A673 (cell line): ENCODE measurements at places on chromosomes 1 and 21.

GRCh38 chr1:172172352-172172831 is 248.1 kb upstream of the C1orf105 start:
- peaks cover 19% of the 10 kb centered on the region for H3K4me1 ChIP-seq
- H3K27ac ChIP-seq: no peak overlapping the region
- no peaks in the 10 kb centered on the region for H3K27me3 ChIP-seq
- H3K4me3 ChIP-seq: no peak overlapping the region
- DNase-seq: no peak

GRCh38 chr21:26918323-26919079 is 48.4 kb downstream of the ADAMTS5 start:
- DNase-seq: no peak
- H3K36me3 ChIP-seq: no peaks in the 10 kb centered on the region
- H3K27ac ChIP-seq: no peak overlapping the region
- H3K4me3 ChIP-seq: no peak overlapping the region
- H3K4me1 ChIP-seq: no peaks in the 10 kb centered on the region

GRCh38 chr21:46557469-46557868 is 47.4 kb downstream of the S100B start:
- no peaks in the 10 kb centered on the region for H3K27me3 ChIP-seq
- no peak overlapping the region for H3K4me3 ChIP-seq
- no peak overlapping the region for H3K27ac ChIP-seq

DNA sequence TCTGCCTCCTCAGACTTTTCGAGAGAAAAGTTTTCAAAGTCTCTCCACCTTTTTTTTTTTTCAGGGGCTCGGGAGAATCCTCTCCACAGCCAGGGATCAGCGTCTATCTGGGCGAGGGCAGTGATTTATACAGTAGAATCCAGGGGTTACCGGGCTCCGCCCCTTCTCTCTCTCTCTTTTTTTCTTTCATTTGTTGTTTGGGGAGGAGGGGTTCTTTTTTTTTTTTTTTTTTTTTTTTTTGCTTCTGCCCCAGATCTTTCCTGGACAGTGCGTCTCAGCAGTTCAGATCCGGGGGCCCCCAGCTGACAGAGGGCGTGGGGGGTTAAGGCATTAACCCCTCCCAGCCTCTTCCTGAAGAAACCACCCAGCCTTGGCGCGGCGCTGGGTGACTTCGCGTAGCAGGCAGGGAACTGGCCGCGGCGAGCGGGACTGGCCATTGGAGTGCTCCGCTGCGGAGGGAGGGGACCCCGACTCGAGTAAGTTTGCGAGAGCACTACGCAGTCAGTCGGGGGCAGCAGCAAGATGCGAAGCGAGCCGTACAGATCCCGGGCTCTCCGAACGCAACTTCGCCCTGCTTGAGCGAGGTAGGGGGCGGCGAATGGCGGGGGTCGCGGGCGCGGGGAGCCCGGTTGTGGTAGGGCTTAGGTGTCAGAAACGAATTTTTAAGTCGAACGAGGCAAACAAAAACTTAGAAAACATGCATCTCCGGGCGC is at the start of gene S1PR1:
S1PR1 (plus strand) TSS at position 504 of the 713 bp plus-strand sequence. CDS start 1,966 bp downstream, outside the sequence.
- peak; percentile 29 for DNase-seq
- no peaks in the 10 kb centered on the region for H3K27me3 ChIP-seq
- H3K4me3 ChIP-seq: peak within 1 kb of the TSS; percentile 54
- no peak within 1 kb of the TSS for H3K27ac ChIP-seq
- no peaks in the 10 kb centered on the region for H3K36me3 ChIP-seq

- DNase-seq: no peak
- no peak overlapping the region for H3K27ac ChIP-seq
- H3K4me1 ChIP-seq: no peaks in the 10 kb centered on the region
- H3K4me3 ChIP-seq: no peak overlapping the region
- H3K27me3 ChIP-seq: peaks cover 100% of the 10 kb centered on the region
Measured at GRCh38 chr1:214017191-214017982, 29.6 kb downstream of the PROX1 start.

DNA sequence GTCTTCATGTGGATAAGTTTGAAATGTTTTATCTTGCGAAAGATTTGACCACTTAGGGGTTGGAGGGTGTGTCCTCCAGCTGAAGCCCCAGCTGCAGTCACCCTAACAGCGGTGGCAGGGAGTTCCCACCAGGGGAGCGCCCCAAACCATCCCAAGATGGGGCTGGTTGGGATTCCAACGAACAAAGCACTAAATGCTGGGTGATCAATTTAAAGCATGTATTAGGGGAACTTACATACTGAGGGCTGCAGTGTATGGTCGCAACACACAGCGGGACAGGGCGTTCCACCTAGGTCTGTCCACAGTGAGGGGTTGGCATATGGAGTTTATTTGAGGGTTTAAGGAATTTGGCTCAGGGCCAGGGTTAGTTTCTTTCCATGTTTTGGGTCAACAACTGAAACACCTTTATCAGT is 26.3 kb downstream of the SLC37A1 start:
- H3K4me1 ChIP-seq: peaks cover 13% of the 10 kb centered on the region
- no peak overlapping the region for H3K27ac ChIP-seq
- no peaks in the 10 kb centered on the region for H3K27me3 ChIP-seq
- H3K4me3 ChIP-seq: no peak overlapping the region

DNA sequence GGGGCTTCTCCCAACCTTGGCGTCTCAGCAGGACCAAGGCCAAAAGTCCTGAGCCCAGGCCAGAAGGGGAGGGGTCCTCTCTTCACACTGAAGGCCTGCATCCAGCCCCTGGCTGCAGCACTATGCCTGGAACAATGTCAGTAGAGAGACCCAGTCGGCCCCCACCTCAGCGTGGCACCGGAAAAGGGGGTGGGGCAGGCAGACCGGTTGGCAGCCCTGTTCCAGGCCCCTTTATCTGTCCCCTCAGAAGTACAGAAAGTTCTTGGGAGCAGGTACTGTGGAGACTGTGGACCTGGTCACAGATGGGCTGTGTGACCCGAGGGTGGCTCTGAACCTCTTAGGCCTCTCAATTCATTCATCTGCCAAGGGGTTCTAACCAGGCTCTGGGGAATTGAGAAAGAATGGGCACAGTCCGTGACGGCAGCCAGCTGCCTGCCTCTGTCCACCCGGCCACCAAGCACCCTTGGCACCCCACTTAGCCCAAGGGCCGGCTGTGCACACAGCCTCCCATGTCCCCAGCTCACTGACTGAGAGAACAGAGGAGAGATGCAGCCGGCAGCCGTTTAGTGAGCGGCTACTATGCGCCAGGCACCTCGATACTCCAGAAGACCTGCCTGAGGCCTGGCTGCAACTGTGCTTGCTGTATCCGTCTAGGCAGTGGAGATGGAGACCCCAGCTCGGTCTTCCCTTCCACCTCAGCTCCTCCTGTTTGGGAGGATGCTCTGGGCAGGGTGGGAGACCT is 23.9 kb downstream of the RUNX3 start:
- no peaks in the 10 kb centered on the region for H3K4me1 ChIP-seq
- no peaks in the 10 kb centered on the region for H3K36me3 ChIP-seq
- H3K27ac ChIP-seq: no peak overlapping the region
- DNase-seq: no peak

DNA sequence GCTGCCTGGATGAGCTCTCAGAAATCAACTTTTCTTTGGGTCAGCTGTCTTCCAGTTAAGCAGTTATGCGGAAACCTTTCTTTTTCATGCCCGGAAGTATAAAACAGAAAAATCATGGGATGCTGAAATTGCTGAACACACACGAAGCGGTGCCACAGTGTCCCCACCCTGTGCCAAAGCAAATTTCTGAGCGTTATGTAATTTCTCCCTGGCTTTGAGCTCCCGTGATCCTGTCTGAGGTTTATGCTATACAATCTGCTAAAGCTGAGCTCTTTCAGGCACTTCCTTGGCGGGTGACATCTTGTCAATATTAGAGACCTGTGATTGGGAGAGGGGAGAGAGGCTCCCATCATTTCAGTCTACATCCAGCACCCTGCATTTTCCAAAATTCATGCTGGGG is 201.7 kb downstream of the ROR1 start:
- H3K27ac ChIP-seq: no peak overlapping the region
- no peaks in the 10 kb centered on the region for H3K27me3 ChIP-seq
- no peak overlapping the region for H3K4me3 ChIP-seq
- no peaks in the 10 kb centered on the region for H3K4me1 ChIP-seq
- no peak for DNase-seq
- no peaks in the 10 kb centered on the region for H3K36me3 ChIP-seq

DNA sequence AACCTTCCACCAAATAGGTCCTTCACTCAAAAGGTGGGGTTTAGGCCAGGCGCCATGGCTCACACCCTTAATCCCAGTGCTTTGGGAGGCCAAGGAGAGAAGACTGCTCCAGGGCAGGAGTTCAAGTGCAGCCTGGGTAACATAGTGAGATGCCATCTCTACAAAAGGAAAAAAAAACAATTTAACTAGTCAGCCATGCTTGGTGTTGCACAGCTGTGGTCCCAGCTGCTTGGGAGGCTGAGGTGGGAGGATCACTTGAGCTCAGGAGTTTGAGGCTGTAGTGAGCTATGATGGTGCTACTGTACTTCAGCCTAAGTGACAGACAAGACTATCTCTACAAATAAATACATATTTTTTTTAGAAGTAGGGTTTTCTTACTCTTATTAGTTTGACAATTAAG is 617.5 kb downstream of the KIF26B start:
- H3K4me3 ChIP-seq: no peak overlapping the region
- no peak for DNase-seq
- no peak overlapping the region for H3K27ac ChIP-seq
- no peaks in the 10 kb centered on the region for H3K36me3 ChIP-seq

- H3K4me1 ChIP-seq: peaks cover 8% of the 10 kb centered on the region
- no peak overlapping the region for H3K27ac ChIP-seq
- H3K27me3 ChIP-seq: no peaks in the 10 kb centered on the region
- DNase-seq: no peak
- no peak overlapping the region for H3K4me3 ChIP-seq
Measured at GRCh38 chr1:21510885-21511578, 1.8 kb downstream of the ALPL start.

DNA sequence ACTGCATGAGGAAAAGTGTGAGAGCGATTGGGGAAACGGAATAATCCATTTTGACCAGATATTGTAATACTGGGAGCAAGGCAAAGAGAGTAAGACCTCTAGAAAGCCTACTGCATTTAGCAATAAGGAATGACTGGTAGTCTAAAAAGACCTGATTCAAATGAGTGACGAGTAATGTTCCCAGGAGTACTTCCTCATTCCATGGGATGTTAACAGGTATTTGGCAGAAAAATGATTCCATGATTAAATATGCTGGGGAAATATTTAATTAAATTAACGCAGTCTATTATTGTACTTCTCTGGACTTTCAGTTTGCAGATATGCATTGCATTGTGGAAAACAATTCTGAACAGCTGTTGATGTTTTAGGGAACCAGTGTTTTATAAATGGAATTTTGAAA is 105.5 kb downstream of the RPE65 start:
- no peak overlapping the region for H3K27ac ChIP-seq
- no peaks in the 10 kb centered on the region for H3K36me3 ChIP-seq
- H3K4me1 ChIP-seq: no peaks in the 10 kb centered on the region
- H3K27me3 ChIP-seq: no peaks in the 10 kb centered on the region

GRCh38 chr1:205576805-205577761 is 54.7 kb downstream of the ELK4 start:
- H3K27me3 ChIP-seq: peaks cover 57% of the 10 kb centered on the region
- no peak overlapping the region for H3K27ac ChIP-seq
- no peak for DNase-seq

GRCh38 chr1:232209357-232209756 is 420.6 kb downstream of the SIPA1L2 start:
- no peak overlapping the region for H3K4me3 ChIP-seq
- no peaks in the 10 kb centered on the region for H3K27me3 ChIP-seq
- no peak for DNase-seq
- H3K4me1 ChIP-seq: no peaks in the 10 kb centered on the region
- H3K27ac ChIP-seq: no peak overlapping the region

- no peaks in the 10 kb centered on the region for H3K4me1 ChIP-seq
- H3K4me3 ChIP-seq: no peak overlapping the region
- DNase-seq: no peak
- H3K27me3 ChIP-seq: peaks cover 28% of the 10 kb centered on the region
- H3K27ac ChIP-seq: no peak overlapping the region
Measured at GRCh38 chr1:110816945-110817344, 56.0 kb upstream of the CD53 start.

DNA sequence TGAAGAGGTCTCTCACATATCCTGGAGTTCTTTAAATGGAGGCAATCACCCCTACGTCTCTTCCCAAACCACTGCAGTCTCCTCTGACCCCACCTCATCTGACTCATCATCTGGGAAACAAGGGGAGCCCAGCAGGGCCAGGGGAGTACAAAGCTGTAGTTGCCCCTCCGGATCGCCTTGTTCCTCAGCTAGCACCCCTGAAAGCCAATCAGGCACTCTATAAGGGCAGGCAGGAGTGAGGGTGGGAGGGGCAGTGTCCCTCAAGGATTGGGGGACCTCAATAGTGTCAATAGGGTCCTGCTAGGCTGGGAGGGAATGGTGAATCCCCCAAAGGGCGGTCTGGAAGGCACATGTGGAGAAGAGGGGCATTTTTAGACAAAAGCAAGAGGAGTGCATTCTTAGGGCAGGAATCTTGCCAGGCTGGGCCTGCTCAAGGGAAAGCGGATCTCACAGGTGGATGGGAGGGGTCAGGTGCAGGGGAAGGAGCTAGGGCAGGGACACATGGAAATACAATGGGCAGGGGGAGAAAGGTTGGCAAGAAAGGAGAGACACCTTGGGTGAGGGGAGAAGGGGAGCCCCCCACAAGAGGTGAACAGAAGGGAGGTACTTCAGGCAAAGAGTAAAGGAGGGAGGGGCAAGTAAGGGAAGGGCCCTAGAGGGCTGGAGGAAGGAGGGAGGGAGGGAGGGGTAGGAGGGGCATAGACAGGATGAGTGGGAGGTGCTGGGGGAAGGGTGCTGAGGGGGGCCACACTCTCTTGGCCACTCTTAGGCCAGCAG is 5.8 kb downstream of the SHISA4 start:
- no peaks in the 10 kb centered on the region for H3K4me1 ChIP-seq
- H3K4me3 ChIP-seq: no peak overlapping the region
- H3K27ac ChIP-seq: no peak overlapping the region
- no peaks in the 10 kb centered on the region for H3K36me3 ChIP-seq
- DNase-seq: no peak

GRCh38 chr1:159162516-159163265 is 8.7 kb upstream of the CADM3 start:
- no peak for DNase-seq
- H3K36me3 ChIP-seq: no peaks in the 10 kb centered on the region
- no peaks in the 10 kb centered on the region for H3K4me1 ChIP-seq
- H3K27me3 ChIP-seq: peaks cover 87% of the 10 kb centered on the region
- no peak overlapping the region for H3K4me3 ChIP-seq

DNA sequence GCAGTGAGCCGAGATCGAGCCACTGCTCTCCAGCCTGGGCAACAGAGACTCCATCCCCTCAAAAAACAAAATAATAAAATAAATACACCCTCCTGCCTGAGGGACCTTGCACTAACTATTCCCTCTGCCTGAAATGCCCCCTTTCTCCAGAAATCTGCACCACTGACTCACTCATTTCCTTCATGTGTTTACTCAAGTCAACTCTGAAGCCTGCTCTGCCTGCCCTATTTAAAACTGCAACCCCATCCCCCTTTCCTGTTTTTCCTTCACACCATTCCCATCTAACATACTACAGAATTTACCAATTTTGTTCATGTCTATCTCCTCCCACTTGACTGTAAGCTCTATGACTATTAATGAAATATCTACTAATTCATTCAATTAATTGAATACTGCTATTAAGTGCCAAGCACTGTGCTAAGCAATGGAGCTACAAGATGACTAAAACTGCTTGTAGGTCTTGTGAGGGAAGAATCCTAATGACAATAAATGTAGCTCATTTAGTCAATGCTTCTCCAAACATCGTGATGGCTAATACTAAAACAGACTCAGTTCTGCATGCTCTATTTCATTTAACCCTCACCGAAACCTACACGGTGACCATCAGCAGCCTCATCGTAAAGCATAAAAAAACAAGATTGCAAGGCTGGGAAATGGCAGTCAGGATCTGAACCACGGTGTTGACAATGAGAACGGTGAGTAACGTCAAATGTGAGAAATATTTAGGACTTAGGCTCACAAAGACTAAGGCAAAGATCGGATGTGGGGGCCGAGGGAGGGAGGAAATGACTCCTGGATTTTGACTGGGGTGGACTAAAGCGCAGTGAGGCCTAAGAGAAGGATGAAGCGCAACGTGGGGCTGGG is 749 bp upstream of the TMEM39B start:
- H3K27me3 ChIP-seq: no peaks in the 10 kb centered on the region
- H3K27ac ChIP-seq: peak overlapping the region; percentile 87
